ENCODE measurements at places on chromosomes 13 and 19.

DNA sequence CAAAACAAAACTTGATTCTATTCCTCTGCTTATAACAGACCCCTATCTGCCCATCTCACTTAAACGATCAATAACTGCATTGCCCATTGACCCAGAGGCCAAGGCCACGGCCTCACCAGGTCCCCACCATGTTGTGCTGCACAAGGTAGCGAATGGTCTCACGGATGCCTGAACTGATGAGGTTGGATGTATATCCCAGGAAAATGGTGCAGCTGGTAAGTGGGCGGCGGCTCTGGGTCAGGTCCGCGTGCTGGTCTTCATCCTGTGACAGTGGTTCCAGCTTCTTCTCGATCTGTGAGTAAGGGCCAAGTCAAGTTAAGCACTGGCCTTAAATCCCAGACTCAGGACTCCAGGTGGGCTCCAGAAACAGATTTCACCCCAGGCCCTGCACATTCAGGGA is 1.6 kb downstream of the DHPS start:
- no peak for DNase-seq

GRCh38 chr19:41456342-41456918 is 13.5 kb downstream of the ERICH4 start:
- no peak for DNase-seq

DNA sequence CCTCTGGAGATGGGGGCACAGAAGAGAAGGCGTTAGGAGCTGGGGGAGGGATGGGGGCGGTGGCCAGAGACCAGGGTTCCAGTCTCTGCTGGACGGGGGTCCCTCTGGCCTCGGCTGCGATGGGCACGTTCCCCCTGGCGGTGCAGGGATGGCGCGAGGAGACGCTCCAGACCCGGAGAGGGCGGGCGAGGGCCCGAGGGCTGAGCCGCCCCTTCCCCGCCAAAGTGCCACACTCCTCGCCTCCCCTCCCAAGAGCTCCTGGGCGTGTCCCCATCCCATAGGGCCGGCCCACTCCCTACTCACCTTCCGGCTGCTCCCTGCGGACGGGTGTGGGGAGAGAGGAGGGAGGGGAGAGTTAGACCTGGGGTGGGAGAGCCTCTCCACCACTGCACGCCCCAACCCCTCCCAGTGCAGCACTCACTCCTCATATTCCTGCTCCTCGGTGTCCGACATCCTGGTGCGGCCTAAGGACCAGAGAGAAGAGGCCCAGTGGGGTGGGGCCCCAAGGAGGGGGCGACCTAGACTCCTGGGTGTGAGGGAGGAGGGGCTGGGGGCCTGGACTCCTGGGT is 2.2 kb downstream of the TNNT1 start:
- DNase-seq, result no peak

- DNase-seq, result no peak
Observed at GRCh38 chr13:111116856-111117255, 1.7 kb downstream of the ARHGEF7 start.
